Hypothalamus (tissue), 51 donors: ENCODE measurements at places on chromosomes 7 and 10.

GRCh38 chr10:71015674-71016073, 127.3 kb upstream of the PCBD1 start:
- DNase-seq, result no peak

GRCh38 chr10:127983344-127984100, 76.6 kb downstream of the PTPRE start:
- DNase-seq, result no peak

DNA sequence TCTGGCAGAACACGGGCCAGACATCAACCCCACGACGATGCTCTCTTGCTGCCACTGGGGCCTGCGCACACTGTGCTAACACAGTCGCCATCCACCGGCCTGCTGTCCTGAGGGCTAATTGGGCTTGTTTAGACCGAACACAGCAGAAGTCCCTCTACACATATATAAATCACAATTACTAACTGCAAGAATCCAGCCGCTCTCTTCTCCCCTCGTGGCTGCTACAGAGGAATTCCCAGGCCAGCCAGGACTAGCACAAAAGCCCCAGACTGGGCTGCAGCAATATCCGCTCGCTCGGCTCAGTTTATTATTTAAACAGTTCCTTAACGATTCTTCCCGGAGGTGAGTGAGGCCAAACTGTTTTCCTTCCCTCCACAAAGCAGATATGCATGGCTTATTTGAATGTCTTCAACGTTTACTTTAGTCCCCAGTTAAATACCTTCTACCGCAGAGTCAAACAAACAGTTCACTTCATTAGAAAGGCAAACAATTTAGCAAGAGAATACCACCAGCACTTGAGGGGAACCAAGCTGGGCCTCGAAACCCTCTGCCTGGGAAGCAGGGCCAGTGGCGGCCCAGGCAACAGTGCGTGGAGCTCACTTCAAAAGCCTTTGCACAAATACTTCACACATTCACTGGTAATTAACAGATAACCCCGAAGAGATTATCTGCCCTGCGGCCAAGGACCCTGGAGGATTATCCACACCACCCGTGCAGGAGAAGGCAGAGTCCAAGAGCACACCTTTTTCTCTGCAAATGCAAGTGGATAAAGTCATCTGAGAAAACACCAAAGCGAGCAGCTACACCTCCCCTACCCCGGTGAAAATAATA, 145.3 kb downstream of the GLI3 start:
- DNase-seq, result no peak

GRCh38 chr7:1598286-1598685, 28.5 kb upstream of the PSMG3 start:
- DNase-seq, result no peak

DNA sequence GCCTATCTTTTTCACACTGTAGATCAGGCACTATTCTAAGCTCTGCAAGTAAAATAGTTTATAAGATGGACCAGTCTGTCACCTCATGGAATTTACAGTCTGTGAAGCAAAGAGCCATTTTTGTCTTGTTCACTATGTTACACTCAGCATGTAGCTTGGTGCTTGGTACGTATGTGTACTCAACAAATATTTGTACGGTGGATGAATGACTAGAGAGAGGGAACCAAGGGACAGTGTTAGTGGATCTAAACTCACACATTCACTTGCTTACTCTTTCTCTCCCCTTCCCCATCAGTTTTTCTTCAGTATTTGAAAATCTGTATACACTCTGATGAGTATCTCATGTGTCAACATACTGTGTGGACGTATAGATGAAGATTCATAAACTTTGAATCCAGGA, 45.9 kb downstream of the PTF1A start:
- DNase-seq, result no peak

- no peak for DNase-seq
These were observed 32.8 kb downstream of the UBTD1 start for GRCh38 chr10:97531401-97531986.

GRCh38 chr10:71316786-71317160, 2.3 kb upstream of the SLC29A3 start:
- DNase-seq, result no peak

- no peak for DNase-seq
These were observed at the start of gene CYP17A1 for GRCh38 chr10:102837230-102837721. CYP17A1 (minus strand) TSS chr10:102837413; CDS start chr10:102837361, 52 bp downstream.

DNA sequence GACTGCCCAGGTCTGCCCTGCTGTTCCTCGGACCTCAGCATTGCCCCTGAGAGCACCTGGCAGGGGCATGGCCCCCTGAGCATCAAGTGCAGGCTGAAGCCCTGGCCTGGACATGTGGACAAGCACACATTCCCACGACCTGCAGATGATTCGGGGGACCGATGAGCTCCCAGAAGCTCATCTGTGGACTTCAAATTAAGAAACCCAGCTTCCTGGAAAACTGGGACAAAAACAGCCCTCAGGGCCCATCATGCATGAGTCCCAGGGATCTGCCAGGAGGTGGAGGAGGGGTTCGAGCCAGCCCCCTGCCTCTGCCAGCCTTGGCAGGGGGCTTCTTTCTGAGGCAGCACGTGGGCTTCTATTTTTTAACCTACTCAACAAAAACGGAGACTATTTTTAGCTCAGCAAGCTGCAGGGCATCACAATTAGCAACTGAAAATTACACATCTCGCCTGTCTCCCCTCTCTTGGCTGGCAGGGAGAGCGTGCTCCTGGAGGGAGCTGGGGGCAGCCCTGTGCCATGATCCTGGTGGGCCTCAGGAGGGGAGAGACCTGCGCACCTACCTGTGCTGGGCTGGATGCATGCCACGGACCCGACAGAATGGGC, 51.8 kb downstream of the RASGEF1A start:
- DNase-seq, result peak; percentile 24

DNA sequence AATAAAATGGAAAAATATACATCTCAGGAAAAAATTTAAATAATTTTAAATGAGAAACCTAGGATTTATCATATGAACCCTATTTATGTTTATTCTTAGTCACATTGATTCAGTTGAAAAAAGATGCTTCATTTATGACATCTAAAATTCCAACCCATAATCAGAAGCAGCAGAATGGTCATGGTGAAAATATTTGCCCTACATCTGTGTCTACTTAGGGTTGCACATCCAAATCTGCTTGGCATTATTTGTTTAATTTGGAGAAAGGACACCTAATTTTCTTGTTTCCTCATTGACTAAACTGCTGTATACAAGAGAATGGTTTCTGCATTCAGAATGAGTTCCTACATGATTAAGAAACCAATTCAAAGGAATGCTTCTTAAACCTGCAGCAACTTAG, 72.9 kb upstream of the SKAP2 start:
- DNase-seq, result no peak

DNA sequence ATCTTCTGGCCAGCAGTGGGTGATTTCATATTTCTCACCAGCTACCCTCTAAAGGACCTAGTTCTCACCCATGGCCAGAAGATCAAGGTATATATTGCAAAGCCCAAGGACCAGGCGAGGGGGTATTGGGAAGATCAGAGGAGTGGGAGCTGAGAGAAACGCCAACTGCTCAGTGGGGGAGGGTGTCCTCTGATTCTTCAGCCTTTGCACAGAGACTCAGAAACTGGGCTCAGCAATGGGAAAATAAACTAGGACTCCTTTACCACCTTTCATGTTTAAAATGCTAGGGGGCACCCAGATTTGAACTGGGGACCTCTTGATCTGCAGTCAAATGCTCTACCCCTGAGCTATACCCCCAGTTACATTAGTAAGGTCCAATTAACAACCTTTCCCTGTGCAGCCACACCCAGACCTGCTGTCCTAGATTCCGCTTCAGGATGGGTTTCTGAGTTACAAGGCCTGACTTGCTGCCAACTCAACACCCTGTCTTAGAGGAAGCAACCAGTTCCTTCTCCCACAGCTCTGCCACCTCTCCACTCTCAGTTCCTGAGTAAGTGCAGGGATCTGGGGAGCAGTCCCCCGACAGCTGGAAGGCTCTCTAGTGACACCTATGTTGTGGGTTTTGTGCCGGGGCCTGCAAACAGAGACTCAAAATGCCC, 93.5 kb downstream of the ZNF783 start:
- DNase-seq, result no peak

DNA sequence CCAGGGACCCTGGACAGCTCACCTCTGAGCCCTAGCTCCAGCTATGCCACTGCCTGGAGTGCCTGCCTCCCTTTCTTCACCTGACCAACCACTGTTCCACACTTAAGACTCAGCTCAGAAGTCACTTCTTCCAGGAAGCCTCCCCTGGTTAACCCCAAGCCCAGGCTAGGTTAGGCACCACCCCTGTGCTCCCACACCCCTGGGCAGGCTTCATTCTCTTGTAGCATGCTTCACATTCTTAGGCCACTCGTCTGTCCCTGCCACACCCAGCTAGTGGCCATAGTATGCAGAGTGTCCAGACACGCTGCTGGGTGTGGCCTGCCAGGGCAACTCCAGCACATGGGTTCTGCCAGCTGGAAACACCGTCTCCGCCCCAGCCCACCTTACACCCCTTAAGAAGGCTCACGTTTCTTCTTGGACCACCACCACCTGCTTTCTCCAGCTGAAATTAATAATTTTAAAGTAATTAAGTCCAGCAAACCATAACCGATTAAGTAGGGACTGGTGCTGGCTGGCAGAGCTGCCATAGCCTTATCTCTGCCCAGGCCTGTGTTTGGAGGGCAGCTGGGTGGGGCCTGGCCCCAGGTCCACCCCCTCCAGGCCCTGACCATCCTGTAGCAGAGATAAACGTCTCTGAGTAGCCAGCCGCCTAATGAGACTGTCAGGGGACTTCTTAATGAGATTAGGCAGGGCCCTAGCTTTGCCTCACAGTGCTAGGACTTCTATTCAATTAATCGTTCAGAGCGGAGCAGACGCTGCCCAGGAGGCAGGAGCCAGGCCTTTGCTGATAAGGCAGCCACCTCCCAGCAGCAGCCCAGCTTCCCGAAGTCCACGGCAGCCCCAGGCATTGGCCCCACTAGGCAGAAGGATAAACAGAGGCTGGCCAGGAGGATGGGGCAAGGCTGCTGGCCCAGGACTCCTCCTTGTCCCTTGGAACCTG, 20.5 kb downstream of the GRID1 start:
- no peak for DNase-seq

GRCh38 chr7:17152721-17153120, 145.7 kb upstream of the AHR start:
- DNase-seq, result no peak

- DNase-seq, result no peak
These were observed 100.1 kb upstream of the FGFR2 start for GRCh38 chr10:121698336-121698735.

DNA sequence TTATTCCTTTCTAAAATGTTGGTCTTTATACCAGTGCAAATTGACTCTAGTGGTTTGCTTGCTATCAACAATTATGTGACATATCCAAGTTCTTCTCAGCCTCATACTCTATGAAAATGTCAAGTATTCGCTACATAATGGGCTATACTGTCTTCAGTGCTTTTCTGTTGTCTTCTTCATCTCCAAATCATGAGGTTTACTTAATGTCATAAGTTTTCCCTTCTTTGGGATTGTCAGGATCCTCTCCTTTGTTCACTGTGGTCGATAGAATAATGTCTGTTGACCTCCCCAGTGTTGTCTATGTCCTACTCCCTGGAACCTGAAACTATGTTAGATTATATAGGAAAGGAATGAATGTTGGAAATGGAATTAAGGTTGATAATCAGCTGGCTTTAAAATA, 16.4 kb upstream of the RALA start:
- DNase-seq, result no peak

- no peak for DNase-seq
These were observed 18.4 kb downstream of the PPP1R17 start for GRCh38 chr7:31705377-31705776.

DNA sequence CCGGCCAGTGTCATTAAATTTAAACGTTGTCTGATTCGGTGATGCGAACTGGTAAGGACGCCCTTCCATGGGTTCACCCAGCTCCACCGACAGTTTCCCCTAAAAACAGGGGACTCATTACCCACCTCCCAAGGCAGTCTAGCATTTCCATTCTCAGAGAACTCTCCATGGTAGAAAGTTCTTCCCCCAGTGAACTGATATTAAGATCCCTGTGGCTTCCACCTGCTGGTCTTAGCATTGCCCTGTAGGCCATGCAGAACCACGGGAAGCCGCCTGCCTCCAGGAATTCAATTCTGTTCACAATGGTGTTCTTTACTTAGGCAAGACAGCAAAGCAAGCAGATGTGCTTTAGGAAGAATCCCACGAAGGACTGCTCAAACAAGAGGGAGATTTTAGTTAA, 128.9 kb upstream of the NANOS1 start:
- DNase-seq, result no peak

- DNase-seq, result no peak
These were observed 37.9 kb downstream of the ZNF138 start for GRCh38 chr7:64832136-64832535.

- DNase-seq, result no peak
These were observed 265.5 kb upstream of the FZD8 start for GRCh38 chr10:35907548-35907947.

DNA sequence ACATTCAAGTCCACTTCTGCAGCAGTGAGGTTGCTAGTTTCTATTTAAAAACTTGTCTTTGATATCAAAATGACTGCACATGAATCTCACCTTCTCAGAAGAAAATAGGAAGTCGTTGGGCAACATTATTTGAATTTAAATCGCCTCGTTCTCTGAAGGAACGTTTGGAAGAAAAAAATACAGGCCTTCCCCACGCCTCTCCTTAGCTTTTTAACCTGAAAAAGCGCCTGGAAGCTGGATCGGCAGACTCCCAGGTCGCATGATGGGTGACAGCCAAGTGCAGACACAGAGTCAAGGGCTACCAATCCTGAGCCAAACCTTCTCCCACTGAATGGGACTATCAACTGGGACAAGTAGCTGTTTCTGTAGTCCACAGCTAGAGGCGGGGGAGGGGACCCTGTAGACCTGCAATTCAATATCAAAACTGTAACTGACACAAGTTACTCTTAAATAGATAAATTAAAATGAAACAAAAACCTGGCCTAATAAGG, 2.2 kb downstream of the FAM53B start:
- DNase-seq, result no peak

DNA sequence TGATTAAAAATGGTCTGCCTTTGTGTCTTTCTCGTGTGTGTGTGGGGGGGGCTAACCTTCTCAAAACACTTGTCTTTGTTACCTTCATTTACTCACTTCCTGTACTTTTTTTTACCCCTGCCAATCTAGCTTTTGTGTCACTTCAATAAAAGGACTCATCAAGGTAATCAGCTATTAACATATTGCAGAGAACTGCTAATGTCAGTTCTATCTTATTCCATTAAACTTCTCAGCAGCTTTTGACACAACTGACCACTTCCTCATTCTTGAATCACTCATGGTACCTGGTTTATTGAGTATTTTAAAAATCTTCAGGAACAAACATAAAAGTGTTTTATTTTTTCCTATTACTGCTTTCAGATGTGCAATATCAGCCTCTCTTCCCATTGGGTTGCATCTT, 59.8 kb downstream of the SLC25A40 start:
- DNase-seq, result no peak

GRCh38 chr10:66782776-66783175, 143.1 kb upstream of the LRRTM3 start:
- DNase-seq, result no peak

- DNase-seq, result no peak
These were observed 280.8 kb downstream of the ARHGAP12 start for GRCh38 chr10:31647861-31648260.
